ENCODE measurements at places on chromosomes 3 and 15.

DNA sequence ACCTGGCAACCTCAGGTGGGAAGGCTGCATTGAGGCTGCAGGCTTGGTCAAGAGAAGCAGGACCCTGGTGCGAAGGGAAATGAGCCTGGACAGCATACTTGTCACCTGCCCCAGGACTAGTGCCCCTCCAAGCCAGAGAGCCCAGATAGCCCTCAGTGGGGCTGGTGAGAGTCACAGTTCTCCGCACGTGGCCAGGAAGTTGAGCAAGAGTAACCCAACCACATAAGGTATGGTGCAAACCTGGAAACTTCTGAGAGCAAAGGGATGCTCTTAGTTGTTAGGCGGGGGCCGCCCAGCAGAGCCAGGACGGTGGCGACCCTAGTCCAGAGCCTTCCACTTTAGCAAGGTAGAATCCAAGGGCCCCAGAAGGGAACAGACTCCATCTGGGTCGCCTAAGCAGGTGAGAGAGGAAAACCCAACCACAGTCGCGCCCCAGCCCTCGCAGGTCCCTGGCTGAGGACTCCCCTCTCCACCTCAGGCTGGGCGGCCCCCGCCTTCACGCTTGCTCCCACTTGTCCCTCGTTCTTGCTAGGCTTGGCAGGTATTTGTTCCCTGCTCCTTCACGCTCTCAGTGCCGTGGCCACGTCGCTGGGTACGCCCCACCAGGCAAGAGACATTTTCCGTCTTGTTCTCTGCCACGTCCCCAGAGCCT lies 1.1 kb upstream of the VPS18 start:
- no peak for DNase-seq

GRCh38 chr3:16866571-16866970 lies 18.2 kb upstream of the PLCL2 start:
- no peak for DNase-seq

DNA sequence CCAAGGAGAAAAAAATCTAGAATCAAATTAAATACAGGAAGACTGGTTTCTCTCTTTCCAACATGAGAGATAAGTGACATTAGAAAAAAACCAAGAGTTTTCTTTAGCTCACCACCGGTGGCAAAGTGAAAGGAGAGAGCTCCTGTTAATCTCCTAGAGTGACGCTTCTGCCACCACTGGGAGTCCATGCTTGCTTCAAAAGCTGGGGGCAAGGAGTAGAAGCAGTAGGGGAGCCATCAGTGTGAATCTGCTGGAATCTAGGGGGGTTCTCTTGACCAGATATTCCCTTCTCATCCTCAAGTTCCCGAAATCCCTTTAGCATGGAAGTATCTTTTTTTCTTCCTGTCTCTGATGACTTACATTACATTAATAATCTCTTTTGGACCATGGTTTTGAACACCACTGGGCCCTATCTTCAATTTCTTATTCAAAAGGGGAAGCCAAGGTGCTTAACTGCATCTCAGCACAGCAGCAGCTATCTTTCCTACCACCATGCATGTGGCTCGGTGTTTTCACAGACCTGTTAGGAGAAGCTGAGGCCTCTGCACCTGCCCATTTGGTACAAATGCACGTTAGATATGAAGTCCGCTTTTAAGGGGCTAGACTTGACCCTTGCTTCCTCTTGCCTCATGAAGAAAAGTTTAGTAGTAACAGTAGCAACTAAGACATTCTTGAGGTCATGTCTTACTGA lies 6.6 kb upstream of the ICE2 start:
- DNase-seq, result no peak

- DNase-seq, result no peak
Observed at GRCh38 chr3:168417016-168417415, 321.3 kb upstream of the GOLIM4 start.

GRCh38 chr3:50883755-50884154 lies 209.0 kb downstream of the DOCK3 start:
- DNase-seq, result no peak

DNA sequence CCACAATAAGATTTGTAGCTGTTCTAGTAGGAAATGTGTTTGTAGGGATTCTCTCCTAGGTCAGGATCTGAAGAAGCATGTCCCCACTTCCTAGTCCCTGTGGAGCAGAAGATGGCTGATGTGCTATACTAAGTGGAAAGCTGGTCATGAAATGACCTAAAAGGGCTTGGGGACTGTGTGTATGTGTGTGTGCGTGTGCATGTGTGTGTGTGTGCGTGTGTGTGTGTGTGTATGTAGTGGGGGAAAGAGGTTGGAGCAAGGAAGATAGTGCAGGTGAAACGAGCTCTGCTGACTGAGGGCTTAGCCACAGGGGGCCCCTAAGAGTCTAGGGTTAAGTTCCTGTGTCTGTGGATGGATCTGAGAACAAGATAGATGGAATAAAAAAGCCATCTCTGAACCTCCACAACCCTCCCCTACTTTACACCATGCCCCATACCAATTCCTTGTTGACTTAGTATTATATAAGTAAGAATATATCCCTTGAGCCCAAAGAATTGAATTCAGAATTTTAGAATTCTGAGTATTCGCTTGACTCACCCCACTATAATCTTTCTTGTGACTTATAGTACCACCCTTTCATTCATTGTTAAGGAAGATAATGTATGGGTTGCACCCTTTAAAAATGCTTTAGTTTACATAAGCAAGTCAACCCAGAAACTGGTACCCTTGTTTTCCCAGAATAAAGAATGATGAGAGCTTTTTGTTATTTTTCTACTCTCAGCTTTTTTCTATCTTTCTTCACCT lies 96.1 kb downstream of the RPL22L1 start:
- DNase-seq, result no peak

- DNase-seq, result no peak
Observed at GRCh38 chr3:98759629-98760028, 3.5 kb upstream of the ST3GAL6 start.

DNA sequence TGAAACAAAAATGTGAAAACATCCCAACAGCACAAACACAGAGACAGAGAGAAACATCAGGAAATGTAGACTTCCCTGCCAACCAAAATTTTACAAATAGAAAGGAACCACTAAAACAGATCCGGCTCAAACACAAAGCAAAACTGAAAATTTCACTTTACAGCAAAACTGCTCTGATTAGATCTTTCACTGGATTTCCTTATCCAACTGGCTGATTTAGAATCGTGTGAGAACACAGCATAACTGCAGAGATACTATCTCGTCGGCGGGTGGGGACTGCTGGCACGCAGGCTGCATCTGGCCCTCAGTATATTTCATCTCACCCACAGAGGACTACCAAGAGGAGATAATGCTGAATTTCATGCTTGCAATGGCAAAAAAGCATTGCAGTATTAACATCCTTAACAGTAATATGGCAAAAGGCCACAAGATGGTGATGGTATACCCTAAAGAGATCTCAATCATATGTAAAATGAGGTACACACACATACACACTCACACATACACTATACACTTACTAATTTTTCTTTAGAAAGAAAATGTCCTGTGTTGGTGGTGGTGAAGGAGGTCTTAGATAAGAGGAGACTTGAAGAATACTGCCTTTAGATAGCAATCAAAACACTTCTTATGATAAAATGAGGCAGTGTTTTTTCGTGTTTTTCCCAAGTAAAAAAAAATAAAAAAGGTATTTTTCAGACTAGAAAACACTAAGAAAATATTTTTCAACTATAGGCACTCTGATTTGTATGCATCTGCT lies 10.6 kb upstream of the LEO1 start:
- peak; percentile 36 for DNase-seq

DNA sequence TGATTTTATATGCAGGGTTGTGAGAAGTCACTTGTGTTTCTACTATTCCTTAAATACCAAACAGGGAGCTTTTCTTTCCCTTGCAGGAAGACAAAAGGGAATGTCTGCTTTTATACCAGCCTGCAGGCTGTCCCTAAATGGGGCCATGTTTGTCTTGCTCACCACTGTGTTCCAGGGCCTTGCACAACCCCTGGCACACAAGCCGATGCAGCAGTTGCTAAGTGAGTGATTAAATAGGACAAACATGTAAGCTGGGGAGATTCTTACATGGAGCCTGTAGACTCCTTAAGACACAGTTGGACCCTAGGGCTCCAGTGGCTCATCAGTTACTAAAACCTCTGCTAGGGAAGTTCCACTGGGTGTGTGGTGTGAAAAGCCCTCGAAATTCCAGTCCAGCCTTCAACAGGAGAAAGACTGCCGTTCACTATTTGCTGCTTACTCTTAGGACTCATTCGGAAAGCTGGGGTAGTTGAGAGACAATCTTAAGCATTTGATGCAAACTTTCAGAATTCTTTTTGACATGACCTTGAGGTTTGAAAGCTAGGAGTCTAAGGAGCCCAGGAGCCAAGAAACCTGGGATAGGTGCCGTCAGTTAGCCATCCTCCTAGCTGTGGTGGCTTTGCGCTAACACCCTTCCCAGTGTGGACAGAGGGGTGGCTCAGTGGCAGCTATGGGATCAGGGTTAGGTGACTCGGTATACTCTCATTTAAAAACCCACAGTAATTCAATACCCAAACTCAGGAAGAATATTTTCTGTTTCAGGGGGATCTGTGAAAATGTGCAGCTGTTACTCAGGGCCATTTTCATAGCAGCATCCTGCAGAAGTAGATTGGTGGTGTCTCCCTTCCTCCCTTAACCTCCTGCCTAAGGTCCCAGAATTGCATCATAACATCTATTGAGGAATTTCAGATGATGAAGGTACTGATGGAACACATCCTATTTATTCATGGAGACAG lies 39.1 kb downstream of the SYNM start:
- DNase-seq, result no peak

DNA sequence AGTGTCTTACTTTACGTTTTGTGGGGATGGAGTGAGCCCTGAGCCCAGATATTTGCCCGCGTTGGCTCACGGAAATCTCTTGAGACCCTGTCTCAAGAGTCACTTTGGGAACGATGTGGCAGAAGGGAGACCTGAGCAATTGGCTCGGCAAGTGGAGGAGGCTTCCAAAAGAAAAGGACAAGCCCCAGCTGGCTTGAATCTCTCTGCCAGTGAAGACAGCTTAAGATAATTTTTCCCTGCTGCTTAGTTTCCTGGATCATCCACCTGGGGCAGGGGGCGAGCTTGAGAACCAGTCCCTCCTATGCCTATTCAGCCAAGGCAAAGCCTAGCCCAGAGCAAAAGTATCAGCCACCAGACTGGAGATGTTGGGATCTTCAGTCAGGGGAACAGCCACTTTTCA lies 708 bp downstream of the SEC22A start:
- no peak for DNase-seq

DNA sequence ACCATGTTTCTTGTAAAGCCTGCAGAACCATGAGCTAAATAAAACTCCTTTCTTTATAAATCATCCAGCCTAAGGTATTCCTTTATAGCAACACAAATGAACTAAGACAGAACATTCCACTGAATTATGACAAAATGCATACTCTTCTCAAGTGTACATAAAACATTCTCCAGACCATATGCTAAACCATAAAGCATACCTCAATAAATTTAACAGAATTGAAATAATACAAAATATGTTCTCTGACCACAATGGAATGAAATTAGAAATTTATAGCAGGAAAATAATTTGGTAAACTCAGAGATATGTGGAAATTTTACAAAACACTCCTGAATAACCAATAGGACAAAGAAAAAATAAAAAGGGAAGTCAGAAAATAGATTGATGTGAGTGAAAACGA lies 88.6 kb downstream of the KLF13 start:
- no peak for DNase-seq

DNA sequence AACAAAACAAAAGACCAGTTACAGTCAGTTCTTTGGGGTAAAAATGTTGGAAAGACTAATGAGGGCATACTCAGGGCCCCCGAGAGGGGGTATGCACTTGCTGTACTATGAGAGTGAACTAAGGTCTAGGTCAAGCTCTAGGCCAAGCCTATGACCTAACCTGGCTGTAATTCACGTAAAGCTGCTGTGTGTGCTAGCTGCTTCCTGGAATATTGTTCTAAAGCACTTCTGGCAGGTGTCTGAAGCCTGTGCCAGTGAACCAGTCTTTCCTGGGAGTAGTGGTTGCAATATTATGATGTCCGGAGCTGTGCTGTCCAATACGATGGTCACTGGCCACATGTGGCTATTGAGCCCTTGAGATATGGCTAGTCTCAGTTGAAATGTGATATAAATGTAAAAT lies 13.1 kb upstream of the CX3CR1 start:
- no peak for DNase-seq

DNA sequence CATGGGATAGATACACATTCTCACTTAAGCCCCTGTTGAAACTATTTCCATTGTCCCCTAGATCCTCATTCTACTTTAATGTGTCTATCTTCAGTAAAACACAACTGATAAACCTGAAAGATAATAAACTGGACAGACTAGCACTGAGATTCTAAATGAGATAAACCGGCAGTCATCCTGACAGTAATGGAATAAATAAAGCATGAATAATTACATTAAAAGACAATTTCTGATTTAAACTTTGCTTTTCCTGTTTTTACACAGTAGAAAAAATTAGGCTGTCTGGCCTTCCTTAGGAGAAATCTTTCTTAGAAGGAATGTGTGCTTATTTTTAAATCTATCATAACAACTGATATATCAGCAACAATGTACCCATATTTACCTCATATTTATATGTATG lies 232.4 kb downstream of the FHIT start:
- DNase-seq, result no peak

DNA sequence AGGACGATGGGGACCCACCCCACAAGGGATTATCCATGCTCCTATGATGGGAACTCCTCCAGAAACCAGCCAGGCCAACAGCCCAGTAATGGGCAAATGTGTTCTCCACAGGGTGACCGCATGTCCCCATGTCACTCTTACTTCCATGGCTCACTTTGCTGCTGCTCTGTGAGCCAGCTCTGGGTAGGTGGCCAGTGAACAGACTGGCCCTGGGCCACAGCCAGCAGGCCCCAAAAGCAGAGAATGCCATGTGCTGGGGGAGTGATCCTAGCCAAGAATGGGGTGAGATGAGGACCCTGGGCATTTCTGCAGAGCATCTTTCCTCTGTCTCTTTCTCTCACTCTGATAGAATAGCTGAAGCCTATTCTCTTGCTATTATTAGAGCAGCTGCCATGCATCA lies 391.4 kb downstream of the LRTM1 start:
- no peak for DNase-seq

DNA sequence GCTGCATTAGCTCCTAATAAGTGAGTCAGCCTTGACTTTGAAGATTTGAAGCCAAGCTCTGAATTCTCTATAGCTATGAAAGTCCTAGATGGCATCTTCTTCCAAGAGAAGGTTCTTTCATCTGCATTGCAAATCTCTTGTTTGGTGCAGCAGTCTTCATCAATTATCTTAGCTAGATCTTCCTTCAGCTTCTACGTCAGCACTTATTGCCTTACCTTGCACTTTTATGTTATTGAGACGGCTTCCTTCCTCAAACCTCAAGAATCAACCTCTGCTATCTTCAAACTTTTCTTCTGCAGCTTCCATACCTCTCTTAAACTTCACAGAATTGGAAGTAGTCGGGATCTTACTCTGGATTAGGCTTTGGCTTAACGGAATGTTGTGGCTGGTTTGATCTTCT lies 167.6 kb downstream of the SCAPER start:
- DNase-seq, result no peak

GRCh38 chr15:82181371-82181770 lies 81.2 kb downstream of the EFL1 start:
- DNase-seq, result no peak

- DNase-seq, result no peak
Observed at GRCh38 chr3:151301787-151302186, 14.8 kb downstream of the GPR87 start.

- no peak for DNase-seq
Observed at GRCh38 chr15:65659502-65660052, 37.8 kb downstream of the SLC24A1 start.

Measured in NCI-H446 treated with DMSO at 0.1 percent for 48 hours (cell line).